Uterine smooth muscle cell (primary cell): ENCODE measurements at places on chromosomes 16 and 17. TPM values are rescaled to one million over a fixed set of nuclear protein-coding genes. Genes with fewer than 3 reads are reported as not detected.

The SLC16A6 gene
- 3.1 and 10.6 TPM in 2 replicates for total RNA-seq

The RANBP10 gene
- 3.8 and 3.9 TPM in 2 replicates for total RNA-seq

The ENPP7 gene
- 0.12 TPM in 1 of 2 replicates, not detected in the other for total RNA-seq

The CEP295NL gene
- total RNA-seq, result 4.6 and 5.6 TPM in 2 replicates

The CPHXL gene
- total RNA-seq, result not detected in 2 replicates

The NPIPA7 gene
- total RNA-seq, result 0.75 and 1.2 TPM in 2 replicates

The SLFN13 gene
- total RNA-seq, result 4.3 and 5.0 TPM in 2 replicates
